Frontal cortex (tissue), 4 donors: ENCODE measurements at places on chromosomes 11 and 22.

GRCh38 chr22:47218671-47219070, 456.2 kb downstream of the TBC1D22A start:
- DNase-seq = no peak

DNA sequence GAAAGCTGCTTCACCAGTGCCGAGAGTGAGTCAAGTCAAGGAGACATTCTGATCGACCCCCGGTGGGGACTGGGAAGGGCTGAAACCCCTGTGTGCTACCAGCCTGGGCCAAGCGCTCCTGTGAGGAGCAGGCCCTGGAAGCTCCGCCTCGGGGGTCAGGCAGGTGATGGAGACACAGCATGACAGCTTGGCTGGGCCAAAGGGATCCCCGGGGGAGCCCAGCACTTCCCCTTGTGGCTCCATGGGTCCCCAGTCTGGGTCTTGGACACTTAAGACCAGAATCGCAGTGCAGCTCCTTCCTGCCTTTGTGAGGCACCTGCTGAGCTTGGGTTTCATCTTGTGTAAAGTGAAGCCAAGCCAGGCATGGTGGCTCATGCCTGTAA, 89.2 kb downstream of the MORC2 start:
- no peak for DNase-seq

DNA sequence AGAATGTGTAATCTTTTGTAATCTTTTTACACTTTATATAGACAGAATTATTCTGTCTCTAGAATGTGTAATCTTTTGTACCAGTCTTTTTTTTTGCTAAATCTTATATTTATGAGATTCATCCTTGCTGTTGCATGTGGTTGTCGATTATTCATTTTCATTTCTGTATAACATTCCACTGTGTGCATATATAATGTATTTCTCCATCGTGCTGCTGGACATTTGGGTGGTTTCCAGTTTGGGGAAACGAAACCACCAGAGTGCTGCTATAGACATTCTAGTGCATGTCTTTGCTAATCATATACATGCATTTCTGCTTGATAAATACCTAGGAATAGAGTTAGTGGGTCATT, 146.5 kb downstream of the GRIK4 start:
- no peak for DNase-seq

- no peak for DNase-seq
These were observed 22.8 kb downstream of the FBLN1 start for GRCh38 chr22:45525480-45525879.

DNA sequence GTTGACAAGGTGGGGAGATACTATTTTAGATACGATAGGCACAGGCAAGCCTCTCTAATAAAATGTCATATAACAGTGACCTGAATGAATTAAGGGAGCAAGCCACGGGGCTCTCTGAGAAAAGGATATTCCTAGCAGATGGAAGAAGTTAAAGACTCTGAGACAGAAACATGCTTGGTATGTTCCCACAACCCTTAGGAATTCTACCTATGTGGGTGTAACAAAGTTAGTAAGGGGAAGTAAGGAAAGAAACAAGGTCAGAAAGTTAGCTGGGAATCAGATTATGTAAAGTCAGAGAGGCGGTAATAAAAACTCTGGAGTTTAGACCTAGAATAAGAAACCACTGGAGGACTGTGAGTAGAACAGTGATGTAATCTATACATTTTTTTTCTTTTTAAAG, 59.7 kb upstream of the GDPD4 start:
- no peak for DNase-seq

DNA sequence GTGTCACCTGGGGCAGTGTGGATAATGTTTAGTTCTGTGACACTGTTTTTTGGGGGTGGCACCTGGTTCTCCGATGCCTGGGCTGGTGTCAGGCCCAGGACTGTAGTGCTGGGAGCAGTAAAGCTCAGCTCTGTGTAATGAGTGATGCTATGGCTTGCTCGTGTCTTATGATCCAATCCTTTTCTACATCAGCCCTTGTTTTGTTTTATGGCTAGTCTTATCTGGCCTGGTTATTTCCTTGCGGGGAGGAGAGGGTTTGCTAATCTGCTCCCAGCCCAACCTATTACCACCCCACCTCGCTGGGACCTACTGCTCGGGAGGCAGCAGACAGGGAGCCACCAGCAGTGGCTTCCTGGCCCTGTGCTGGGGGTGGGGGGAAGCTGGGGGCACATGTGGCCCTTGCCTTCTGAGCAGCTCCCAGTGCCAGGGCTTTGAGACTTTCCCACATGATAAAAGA, 35.0 kb upstream of the TPBGL start:
- no peak for DNase-seq

DNA sequence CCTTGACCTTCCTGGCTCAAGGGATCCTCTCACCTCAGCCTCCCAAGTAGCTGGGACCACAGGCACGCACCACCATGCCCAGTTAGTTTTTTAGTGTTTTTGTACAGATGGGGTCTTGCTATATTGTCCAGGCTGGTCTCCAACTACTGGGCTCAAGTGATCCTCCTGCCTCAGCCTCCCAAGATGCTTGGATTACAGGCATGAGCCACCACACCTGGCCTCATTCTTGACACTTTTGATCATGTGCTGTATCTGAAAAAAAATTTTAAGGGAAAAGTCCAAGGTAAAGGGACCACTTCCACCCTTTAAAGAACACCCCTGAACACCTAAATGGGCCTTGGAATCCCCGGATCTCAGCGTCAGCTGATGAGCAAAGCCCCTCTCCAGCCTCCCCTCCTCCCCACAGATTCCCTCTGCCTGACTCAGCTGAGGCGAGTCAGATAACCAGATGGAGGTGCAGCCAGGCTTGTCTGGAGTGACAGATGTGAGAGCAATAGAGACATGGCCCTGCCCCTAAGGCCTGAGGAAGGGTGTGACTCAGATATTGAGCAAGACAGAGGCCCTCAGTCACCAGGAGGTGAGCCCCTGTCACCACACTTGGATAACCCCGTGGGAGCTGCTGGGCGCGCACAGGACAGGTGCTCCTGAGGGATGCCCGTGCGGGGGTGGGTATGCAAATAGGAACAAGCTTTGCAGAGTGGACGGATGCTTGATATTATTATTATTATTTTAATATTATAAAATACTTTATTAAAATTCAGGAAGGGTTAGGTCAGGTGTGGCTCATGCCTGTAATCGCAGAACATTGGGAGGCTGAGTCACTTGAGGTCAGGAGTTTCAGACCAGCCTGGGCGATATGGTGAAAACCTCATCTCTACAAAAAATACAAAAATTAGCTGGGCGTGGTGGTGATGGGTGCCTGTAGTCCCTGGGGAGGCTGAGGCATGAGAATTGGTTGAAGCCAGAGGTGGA, 5.0 kb upstream of the CCDC88B start:
- no peak for DNase-seq

GRCh38 chr11:110529043-110529442, 99.3 kb downstream of the FDX1 start:
- no peak for DNase-seq

GRCh38 chr22:38710351-38710750, 4.6 kb downstream of the GTPBP1 start:
- no peak for DNase-seq

DNA sequence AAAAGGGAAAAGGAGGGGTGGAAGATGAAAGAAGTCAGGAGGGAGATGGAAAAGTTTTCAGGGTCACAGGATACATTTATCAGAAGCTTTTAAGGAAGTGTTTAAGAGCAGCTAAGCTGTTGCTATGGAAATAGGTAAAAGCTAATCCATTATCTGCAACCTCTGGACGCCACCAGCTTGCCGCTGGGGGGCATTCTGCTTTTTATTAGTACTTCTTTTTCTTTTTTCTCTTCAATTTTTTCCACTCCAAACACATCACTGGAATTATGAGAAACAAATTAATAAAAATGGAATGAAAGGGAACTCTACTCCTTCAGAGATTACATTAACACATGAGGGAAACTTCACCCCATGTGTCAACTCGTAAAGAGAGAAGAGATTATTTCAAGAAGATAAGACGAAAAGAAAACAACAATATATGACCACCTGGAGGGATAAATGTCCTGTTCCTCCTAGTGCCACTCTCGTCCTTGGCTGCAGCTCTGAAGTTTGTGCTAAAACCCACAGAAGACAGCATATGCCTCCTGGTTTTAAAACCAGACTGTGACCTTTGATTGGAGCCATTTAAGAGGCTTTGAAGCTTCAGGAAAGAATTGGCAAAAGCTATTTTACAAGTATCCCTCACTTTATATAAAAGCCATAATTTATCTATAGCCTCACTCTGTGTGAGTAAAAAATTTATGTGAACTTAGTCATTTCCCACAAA, 972.8 kb downstream of the OPCML start:
- DNase-seq = no peak

- DNase-seq = peak; percentile 43
These were observed 26.9 kb downstream of the PICALM start for GRCh38 chr11:86041975-86042378.

DNA sequence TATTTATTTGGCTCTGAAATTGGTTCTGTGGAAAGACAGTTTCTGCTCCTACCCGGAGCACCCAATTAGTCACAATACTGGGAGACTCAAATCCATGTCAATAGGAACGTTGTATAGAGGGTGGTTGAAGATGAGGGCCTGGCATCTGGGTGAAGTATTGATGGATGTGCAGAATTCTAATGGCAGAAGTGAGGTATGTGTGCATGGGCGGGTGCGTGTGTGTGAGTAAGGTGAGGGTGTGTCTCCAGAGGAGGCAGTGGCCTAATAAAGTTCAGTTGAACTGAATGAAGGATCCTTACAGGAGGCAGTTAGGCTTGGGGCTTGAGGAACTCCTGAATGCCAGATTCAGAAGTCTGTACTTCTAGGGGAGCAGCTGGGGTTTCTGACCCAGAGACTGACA, 71.8 kb upstream of the B3GAT1 start:
- DNase-seq = no peak

DNA sequence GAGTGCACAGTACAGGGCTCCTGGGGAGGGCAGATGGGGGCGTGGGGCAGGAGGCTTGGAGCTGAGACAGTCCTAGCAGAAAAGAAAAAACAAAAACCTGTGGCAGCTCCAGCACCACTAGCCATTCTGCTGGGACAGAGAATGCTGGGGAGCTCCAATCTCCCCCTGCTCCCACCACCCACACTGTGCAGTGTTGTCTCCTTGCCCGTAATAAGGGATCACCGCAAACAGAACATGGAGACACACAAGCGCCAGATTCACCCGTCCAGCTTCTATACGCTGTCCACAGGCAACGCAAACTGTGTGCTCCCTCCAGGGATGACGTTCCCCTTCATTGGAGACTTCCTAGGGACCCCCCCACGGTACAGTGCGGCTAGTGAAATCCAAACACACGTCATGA, 31.4 kb downstream of the OPCML start:
- no peak for DNase-seq

DNA sequence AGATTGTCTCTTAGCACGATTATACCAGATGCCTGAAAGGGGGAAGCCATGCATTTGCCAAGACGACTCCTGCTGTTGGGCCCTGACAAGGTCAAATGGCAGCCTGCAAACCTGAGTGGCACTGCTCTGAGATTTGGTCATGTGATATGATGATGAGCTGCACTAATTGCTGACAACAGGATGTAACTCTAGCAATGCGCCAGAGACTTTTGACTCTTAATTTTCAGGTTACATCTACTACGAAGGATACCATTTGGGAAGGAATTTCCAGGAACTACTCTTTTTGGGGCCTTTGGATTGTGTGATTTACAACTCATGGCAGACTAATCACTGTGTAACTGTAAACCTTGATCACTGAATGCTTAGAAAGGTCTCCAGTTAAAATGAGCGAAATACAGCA, 13.1 kb downstream of the TREH start:
- DNase-seq = no peak

DNA sequence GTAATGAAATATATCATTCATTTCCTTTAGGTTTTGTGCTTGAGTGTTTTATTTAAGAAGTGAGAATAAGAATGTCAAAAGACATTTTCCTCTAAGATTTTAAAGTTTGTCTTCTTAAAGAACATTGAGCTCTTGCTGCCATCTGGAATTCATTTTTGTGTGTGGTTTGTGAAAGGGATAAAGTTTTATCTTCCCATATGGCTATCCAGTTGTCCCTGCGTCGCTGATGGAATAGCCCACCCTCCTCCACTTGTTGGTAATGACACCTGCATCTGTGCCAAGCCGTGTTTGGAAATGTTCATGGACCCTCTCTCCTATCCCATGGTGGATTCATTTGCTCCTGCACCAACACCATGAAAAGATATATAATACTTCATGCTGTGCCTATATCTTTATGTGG, 901.5 kb downstream of the BRD1 start:
- DNase-seq = no peak

DNA sequence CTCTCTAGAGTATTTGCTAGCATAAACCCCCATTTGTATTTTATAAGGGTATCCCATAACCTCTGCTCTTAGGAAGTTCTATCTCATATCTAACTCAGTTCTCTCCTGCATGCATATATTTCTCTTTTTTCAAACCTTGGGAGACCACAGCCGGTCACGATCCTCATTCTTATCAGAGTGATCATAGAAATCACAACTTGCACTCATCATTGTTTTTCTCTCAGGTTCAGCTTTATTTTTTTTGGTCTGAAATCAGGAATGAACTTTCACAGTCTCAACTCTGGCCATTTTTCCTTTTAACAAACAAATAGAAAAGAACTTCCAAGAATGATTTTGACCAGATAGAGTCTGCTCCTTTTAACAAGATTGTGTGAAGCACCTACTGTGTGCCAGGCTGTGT, 98.6 kb upstream of the BLID start:
- no peak for DNase-seq

DNA sequence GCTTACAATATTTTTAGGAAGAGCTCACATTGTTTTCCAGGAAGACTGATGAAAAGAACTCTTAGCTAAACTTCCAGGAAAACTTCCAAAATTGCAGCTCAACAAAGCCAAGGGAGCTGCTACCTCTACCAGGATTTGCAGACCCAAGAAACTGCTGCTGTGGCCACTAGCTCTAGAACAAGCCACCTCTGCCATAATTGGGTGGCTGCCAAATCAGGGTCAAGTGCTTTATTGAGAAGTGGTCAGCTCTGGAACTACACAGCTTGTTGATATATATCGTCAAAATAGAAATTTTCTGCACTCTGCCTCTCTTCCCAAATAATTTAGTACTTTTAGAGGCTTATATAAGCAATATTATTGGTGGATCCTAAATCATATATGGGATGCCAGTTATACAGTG, 371.8 kb upstream of the CHORDC1 start:
- DNase-seq = no peak

DNA sequence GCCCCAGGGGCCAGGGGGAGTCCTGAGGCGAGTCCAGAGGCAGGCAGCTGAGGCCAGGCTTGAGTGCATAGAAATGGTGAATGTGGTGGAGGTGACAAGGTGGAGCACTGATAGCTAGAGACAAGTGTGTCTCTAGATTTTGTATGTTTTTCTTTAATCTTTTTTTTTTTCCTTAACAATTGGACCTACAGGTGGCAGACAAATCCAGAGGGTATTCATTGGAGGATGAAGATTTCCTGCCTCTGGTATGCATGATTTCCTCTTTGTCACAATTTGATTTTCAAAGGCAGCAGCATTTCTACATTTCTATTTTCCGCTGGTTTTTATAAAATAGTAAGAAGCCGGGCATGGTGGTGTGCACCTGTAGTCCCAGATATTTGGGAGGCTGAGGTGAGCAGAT, 47.7 kb upstream of the DKK3 start:
- no peak for DNase-seq

DNA sequence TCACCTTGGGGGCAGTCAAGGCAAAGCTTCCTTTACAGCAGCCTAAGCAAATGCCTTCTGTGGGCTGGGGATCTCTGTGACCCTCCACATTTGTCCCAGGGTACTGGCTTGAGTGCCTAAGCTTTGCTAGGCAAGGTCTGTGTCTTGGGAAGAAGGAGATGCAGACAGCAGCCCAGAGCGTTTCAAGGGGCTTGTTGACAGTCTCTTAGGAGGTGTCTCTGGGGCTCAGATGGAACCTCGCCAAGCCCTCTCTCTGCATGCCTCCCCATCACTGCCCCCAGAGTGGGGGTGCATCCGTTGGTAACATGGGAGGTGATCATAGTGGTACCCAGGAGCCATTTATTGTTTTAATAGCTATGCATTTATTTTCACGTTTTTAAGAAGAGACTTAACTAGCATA, 29.1 kb upstream of the TMPRSS4 start:
- DNase-seq = no peak
